Brain (organoid and tissue), 16 donors: ENCODE measurements at places on chromosomes 4 and X.

GRCh38 chr4:128162434-128162833 is 101.3 kb downstream of the LARP1B start:
- no peak for DNase-seq

- no peak for DNase-seq
These were observed 277.1 kb upstream of the DIAPH2 start for GRCh38 chrX:96407501-96407900.

DNA sequence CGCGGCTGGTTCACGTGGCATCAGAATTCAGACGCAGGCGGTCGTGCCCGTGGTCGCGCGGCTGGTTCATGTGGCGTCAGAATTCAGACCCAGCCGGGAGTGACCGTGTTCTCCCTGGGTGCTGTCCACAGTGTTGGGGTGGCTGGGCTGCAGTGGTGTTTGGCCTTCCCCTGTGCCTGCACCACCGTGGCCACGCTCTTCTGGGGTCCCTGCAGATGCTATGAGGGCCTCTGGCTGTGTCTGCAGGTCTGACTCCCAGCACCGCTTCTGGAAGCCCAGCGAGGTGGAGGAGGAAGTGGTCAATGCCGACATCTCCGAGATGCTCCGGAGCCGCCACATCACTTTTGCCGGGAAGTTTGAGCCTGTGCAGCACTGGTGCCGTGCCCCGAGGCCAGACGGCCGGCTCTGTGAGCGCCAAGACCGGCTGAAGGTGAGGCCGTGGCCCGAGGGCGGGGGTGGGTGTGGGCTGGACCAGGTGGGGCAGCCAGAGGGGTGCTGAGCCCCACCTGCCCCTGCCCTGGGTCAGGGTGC is 26.4 kb downstream of the NKX1-1 start:
- DNase-seq, result no peak

DNA sequence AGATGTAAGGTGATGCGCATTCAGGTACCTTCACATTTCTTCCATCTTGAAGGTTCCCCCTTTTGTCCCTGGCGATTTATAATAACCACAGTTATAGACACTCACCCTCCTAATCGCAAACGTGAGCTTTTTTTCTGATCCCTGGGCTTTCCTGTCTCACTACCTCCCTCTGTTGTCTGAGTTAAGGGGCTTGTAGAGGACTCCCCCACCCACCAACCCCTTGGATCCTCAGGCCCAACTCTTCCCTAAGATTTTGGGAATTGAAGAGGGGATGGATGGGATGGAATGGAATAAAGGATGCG is 1.4 kb downstream of the CNKSR2 start:
- DNase-seq, result peak; percentile 74

GRCh38 chrX:10007621-10008020 is 40.5 kb downstream of the CLDN34 start:
- no peak for DNase-seq

DNA sequence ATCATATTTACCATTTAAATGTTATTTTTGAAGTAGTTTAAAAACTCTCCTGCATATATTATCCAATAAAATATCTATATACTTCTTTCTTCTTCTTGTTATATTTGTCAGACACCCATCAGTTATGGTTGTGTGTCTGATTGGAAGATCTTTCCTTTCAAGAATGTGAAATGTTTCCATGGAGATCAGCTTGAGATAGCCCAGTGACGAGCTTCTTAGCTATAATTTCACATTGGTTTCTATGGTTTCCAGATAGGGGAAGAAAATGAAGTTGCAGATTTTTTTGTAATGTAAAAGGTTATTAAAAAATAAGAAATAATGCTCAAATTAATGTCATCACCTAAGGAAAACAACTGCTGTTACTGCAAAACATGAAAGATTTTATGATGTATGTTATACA is 189.0 kb downstream of the COX7B2 start:
- DNase-seq, result peak; percentile 42

- DNase-seq, result peak; percentile 36
These were observed 419.6 kb upstream of the LCORL start for GRCh38 chr4:18441203-18441590.

DNA sequence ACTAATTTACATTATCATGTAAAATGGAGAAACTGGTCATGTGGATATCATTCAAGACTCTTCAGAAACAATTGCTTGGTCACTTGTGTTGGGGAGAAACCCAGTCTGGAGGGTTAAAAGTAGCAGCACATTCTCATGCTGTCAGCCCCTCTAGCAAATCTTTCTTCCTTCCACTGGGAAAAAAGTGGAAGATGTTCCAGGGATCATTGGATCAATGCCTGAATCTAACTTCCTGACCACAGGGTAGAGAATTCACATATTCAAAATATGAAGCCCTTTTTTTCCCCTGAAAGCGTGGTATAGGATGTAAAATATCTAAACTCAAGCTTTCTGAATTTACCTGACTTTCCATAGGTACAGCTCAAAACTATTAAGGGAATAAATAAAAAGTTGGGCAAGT is 98.0 kb downstream of the CXCL13 start:
- no peak for DNase-seq

- peak; percentile 92 for DNase-seq
These were observed at the start of gene ZNF732 for GRCh38 chr4:304969-305680. Gene ZNF732, minus strand, starts transcription at chr4:305474. Its CDS starts 164 bp downstream, at chr4:305310.

GRCh38 chr4:141669501-141669900 is 33.1 kb downstream of the IL15 start:
- DNase-seq, result no peak

GRCh38 chr4:80787306-80787705 is 243.2 kb upstream of the BMP3 start:
- no peak for DNase-seq

DNA sequence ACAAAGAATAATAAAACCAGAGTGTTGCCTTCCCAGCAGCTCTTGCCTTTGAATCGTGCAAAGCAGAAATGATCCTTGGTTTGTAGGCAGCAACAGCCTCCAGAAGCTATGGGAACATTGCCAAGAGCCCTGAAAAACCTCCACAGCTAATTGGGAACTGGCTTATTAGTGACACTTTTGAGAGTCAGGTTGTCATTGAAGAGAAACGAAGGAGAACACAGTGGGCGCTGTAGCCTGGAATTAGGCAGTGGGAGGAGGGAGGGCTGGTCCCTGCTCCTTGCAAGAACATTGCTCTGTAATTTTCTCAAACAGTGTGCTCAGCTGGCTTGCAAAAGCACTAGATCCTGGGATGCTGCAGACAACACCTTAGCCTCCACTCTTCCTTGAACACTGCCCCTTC is 331.5 kb upstream of the EMCN start:
- DNase-seq, result peak; percentile 62

DNA sequence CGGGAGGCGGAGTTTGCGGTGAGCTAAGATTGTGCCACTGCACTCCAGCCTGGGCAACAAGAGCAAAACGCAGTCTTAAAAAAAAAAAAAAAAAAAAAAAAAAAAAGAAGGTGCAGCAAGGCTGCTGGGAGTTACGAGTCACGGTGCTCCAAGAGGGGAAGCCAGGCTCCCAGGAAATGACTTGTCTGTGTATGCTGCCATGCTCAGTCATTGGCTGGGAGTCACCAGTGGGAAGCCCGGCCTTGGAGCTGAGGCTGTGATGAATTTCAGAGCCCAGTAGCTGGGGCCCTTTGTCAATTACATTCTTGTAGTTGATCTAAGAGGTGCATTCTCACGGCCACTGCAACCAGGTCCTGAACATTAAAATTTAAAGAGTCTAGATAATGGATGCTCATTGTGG is 1105.1 kb upstream of the TENM3 start:
- no peak for DNase-seq

- no peak for DNase-seq
These were observed 3.7 kb upstream of the RAB9A start for GRCh38 chrX:13685126-13685763.

- DNase-seq, result no peak
These were observed 196.6 kb upstream of the EDNRA start for GRCh38 chr4:147284256-147284835.

DNA sequence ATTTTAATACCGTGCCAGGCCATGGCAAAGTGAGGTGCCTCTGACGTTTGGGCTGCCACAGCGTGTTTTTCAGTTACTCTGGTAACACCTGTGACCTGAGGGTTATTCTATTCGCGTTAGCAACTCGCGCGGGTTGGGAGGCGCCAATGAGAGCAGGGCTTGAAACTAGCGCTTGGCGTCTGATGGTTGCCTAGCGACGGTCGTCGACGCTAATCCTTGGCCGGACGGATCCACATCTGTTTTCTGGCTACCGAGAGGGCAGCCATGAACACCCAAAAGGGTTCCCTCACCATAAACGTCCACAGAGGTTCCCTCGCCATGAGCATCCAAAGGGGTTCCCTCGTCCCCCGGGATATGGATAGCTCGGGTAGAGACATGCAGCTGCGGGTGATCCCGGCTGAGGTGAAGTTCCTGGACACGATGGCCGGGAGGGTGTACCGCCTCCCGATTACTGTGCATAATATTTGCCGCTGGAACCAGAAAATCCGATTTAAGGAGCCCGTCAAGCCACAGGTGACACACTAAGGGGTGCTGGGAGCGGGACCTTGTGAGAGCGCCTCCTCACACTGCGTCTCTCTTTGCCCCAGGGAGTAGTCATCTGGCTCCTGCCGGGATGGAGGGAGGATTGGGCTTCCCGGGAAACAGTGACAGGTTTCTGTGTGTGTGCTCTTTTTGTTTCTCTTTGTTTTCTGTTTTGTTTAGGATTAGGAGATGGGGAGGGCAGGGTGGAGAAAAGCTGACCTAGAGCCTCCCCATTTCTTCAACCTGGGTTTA is at the start of gene CFAP47:
Gene CFAP47, plus strand, starts transcription at position 199 of the 774 bp plus-strand sequence. Its CDS starts 66 bp downstream, at position 265.
- DNase-seq, result peak; percentile 87

DNA sequence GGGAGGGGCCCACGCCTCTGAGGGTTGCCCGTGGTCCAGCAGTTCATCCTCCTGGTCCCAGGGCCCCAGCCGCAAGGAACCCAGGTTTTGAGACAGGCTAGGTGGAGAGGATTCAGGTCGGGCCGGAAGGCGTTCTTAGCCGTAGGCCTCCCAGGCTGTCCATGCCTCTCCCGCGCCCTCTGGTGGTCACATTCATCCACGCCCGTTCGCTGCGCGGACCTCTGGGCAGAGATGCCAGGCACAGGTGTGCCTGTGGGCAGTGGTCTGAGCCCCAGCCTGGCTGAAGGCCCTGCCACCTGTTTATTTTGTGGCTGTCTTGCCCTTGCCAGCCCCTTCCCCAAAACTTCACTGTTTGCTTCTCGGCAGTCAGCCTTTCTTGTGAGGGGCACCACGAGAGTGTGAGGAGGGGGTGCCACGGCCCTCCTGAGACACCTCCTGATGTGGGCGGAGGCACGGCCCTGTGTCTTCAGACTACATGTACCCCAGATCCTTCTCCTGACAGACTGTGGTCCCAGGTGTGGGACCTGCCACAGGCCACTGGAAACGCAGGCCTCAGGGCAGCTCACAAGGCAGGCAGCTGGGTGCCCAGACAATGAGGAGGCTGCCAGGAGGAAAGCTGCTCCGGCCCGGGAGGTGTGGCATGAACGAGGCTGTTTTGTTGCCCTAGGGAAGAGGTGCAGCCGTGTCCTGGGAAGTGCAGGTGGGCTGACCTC is 5.0 kb downstream of the UVSSA start:
- DNase-seq, result peak; percentile 81

GRCh38 chrX:38578167-38578566 is 16.8 kb downstream of the TSPAN7 start:
- no peak for DNase-seq

DNA sequence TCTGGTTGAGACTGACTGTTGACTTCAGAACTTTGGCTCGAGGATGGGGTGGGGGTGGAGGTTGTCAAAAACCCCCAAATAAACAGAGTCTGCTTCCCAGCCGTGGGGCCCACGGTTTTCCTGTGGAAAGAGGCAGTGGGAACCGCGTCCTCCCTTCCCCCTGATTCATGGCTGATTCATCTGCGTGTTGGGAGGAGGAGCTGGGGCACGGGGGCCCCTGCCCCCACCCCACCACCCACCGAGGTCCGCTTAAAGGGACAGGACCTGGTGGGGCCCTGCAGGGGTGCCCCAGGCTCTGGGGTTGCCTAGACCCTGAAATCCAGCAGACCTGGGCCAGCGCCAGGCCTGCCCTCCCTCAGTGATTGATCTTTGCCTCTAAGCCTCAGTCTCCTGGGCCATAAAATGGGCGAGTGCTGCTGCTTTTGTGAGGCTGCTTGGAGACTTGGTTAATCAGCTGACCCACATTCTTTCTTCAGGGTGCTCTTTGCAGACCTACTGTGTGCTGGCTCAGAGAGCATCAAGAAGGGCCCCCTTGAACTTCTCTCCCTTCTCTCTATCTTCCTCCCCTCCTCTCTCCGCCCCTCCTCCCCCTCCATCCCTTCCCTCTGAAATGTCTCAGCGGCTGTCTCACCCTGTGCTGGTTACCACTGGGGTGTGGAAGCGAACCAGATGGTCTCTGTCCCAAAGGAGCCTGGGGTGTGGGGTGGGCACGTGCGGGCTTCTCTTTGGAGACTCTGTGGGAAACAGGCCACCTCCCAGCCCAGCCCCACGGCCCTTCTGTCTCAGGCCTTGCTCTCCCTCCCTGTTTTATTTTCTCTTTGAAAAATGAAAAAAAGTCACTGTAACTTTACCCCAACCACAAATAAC is 9.1 kb downstream of the HTRA3 start:
- DNase-seq, result no peak

DNA sequence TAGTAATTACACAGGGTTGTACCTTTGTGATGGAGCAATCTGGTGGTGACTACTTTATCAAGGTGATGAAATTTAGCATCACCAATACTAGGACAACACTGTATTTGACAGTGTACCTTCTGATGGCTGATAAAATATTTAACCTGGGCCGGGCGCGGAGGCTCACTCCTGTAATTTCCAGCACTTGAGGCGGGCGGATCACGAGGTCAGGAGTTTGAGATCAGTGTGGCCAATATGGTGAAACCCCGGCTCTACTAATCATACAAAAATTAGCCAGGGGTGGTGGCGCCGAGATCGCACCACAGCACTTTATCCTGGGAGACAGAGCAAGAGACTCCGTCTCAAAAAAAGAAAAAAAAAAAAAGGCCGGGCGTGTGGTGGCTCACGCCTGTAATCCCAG is 1.9 kb upstream of the TAF1 start:
- no peak for DNase-seq

DNA sequence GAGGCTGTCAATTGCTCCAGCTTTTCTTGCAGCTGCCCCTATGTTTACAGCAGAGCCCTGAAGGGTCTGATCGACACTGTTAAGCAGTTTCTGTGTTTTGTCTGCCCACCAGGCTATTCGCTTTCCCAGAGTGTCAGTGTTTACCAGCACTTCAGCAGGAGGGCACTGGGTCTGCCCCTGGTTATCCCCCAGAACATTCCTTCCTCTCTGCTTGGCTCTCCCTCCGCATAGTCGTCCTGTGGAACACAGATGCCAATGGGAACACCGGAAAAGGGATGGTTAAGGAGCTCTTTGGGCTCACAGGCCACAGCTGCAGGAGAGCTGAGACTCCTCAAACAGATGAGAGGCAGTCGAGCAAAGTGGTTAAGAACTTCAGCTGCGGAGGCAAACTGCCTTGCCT is 71.3 kb upstream of the FBXW7 start:
- no peak for DNase-seq

GRCh38 chr4:184024637-184025036 is 119.5 kb downstream of the STOX2 start:
- DNase-seq, result no peak
